Fibroblast of lung (primary cell): ENCODE measurements at places on chromosomes 3 and 15.
A peak's percentile ranks its signal among the peaks of the same experiment; 100 is the strongest.

- DNase-seq, result peak; percentile 93
Measured at GRCh38 chr3:98986073-98986472, 84.6 kb upstream of the DCBLD2 start.

DNA sequence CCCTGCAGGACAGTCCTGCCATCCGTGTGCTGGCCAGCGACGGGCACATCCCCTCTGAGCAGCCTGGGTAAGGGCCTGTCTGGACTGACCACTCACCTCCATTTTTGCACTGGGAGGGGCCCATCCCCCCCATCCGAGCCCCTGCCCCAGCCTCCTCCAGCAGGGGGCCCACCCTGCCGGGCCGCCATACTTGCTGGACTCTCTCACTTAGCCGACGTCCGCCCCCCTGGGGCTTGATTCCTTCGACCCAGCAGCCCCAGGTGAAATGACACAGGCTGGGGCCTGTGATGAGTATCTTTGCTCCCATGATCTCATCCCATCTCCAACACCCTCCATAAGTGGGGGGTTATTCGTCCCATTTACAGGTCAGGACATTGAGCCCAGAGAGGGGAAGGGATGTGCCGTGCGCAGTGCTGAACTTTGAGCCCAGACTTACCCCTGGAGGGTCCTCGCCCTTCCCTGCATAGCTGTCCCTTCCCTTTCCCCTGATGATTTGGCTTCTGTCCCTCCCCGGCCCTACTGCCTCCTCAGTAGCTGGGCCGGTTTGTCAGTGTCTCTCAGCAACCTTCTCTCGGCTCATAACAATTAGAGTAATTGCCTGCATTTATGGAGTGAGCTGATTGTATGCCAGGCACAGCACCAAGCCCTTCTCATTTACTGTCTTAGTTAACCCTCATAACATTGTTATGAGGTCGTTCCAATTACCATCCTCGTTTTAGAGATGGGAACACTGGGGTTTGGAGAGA, 4.2 kb downstream of the LMAN1L start:
- DNase-seq, result no peak

- no peak for DNase-seq
Measured at GRCh38 chr3:100480081-100480480, 12.3 kb upstream of the TMEM45A start.

DNA sequence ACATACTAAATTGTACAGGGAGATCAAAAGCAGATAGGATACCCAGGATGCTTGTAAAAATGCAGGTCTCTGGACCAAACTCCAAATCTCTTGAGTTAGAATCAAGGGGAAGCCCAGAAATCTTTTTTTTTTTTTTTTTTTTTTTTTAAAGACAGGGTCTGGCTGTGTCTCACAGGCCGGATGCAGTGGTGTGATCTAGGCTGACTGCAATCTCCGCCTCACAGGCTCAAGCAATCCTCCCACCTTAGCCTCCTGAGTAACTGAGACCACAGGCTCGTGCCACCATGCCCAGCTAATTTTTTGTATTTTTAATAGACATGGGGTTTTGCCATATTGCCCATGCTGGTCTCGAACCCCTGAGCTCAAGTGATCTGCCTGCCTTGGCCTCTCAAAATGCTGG, 373.5 kb downstream of the SHQ1 start:
- no peak for DNase-seq

GRCh38 chr15:57537072-57537471, 54.6 kb upstream of the MYZAP start:
- DNase-seq, result peak; percentile 46

GRCh38 chr3:173275740-173276139, 121.8 kb upstream of the NLGN1 start:
- DNase-seq, result no peak

- no peak for DNase-seq
Measured at GRCh38 chr15:91865486-91865885, 12.0 kb downstream of the SLCO3A1 start.

- DNase-seq, result no peak
Measured at GRCh38 chr3:18241837-18242236, 183.3 kb downstream of the SATB1 start.

GRCh38 chr15:78034495-78035191, 42.9 kb downstream of the TBC1D2B start:
- no peak for DNase-seq

GRCh38 chr15:46525984-46526725, 891.3 kb downstream of the SQOR start:
- no peak for DNase-seq

GRCh38 chr3:62798000-62798399, 77.2 kb downstream of the CADPS start:
- DNase-seq, result no peak

GRCh38 chr3:143697975-143698374, 150.3 kb downstream of the SLC9A9 start:
- no peak for DNase-seq

- peak; percentile 66 for DNase-seq
Measured at GRCh38 chr3:36893137-36893557, 51.7 kb downstream of the TRANK1 start.

DNA sequence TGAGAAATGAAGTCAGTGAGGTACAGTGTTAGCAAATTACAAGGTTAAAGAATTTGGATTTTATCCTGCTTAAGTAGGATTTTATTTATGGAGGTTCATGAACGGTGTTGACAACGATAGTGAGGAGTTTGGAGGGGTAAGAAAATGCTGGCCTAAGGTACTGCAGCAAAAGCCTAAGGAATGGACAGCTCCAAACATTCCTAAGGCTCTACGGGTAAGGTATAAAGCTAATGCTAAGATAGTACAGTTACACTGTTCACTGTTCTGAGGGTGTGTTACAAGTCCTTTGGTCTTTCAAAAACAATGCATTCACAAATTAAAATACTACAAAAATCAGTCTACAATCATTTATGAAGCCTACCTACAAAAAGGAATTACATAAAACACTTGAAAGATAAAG, 7.3 kb downstream of the MTMR10 start:
- DNase-seq, result no peak

GRCh38 chr15:70035719-70036077, 62.0 kb downstream of the TLE3 start:
- no peak for DNase-seq

GRCh38 chr3:194736896-194737600, 51.4 kb downstream of the FAM43A start:
- no peak for DNase-seq

- peak; percentile 58 for DNase-seq
Measured at GRCh38 chr15:99452728-99453636, 112.8 kb upstream of the MEF2A start.

DNA sequence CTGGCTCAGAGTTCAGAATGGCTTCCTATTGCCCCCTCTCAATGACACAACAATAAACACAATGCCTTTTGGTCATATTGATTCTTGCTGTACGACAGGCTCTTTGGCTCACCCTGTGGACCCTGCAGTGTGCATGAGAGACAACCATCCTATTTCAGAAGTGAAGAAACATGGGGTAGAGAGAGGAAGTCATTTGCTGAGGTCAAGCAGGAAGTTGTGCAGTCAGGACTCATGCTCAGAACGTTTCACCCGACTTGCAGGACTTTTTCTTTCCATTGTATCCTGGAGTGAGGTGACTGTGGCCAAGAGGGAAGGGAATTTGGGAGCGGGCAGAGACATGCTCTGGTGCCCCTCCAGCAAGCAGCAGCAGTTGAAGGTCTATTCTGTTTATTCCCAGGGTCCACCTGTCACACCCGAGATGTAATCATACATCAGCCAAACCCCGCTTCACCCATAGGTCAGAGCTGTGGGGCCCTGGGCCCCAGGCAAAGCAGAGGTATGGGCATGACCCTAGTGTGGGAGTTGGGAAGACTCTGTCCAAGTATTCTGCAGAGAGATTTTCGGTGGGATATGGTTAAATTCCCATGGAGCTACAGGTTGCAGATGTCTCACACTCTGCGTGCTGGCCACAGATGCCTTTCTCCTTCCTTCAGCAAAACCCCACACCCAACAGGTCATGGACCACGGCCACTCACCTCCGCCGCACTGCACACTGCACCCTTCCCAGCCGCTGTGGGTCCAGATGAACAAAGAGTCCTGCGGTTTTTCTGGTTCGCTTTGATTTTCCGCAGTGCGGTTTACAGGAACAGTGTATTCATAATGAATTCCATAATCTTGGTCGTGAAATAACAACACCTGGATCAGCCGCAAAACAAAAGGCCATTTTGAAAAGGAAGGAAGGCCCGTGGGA, 290.6 kb downstream of the ADAMTS17 start:
- DNase-seq, result no peak

GRCh38 chr15:30962079-30962478, 29.3 kb downstream of the MTMR10 start:
- DNase-seq, result no peak

GRCh38 chr15:94494732-94495131, 263.4 kb downstream of the MCTP2 start:
- DNase-seq, result no peak

- DNase-seq, result no peak
Measured at GRCh38 chr15:25068696-25069095, 113.9 kb downstream of the SNRPN start.

DNA sequence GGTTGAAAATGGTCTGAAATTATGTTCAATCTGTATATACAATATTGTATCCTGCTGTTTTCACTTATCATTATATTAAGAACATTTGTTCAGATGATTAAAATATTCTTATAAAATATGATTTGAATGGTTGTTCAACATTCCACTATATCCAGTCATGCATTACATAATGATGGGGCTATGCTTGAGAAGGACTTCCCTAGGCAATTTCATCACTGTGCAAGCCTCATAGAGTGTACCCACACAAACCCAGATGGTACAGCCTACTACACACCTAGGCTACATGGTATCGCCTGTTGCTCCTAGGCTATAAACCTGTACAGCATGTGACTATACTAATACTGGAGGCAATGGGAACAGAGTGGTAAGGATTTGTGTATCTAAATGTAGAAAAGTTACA, 30.5 kb downstream of the SLC7A14 start:
- peak; percentile 47 for DNase-seq

- no peak for DNase-seq
Measured at GRCh38 chr3:57740027-57740426, 16.1 kb upstream of the SLMAP start.

DNA sequence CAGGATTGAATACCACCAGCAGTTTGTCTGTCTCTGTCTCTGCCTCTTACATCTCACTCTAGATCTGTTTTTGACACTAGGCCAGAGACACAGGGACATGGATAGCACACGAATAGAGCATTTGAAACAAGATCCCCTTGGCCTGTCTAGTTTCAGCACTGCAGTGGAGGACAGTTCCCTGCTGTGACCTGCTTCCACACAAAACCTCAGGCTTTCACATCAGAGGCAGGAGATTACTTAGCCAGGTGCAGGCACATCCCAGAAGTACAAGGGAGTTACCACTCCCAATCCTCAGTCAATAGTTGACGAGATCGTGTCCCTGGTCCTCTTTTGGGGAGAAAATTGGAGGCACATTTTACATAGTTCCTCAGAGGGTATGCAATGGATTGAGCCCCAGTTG, 34.0 kb upstream of the CCK start:
- DNase-seq, result peak; percentile 27

- DNase-seq, result no peak
Measured at GRCh38 chr15:68567345-68567744, 11.4 kb upstream of the CORO2B start.

DNA sequence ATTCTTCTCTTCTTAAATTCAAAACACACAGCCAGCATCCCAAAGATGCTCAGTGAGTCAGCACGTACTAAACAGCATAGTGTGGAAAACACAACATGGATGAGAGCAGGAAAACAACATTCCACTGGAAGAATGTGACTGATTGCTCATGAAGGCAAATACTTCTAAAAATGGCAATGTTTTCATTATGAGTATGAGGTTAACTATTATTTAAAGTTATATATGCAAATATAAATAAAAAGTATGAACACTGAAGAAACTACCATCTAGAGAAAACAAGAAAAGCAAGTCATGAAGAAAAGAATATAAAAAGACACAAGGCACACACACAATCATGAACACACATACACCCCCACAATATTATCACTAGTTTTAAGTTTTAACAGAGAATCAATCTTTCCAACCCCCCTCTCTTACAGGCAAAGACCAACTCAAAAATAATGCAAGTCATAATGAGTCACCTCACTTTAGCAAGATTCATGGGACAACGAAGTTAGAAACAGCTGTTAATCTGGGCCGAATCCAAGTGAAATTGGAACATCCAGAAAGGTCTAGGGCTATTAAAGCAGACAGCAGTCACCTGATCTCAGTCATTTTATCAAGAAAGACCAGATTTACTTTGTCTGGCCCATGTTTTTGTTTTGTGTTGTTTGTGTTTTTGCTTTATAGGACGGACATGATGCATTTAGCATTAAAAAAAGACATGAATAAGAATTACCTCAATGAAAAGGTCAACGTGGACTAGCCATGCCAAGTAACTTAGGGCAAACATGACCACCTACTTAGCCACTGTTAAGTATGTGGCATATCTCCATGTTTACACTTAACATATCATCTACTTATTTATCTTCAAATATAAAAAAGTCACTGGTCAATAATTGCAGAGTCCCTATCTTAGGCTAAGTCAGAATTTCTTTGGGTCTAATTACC, 18.1 kb downstream of the GBE1 start:
- peak; percentile 97 for DNase-seq

DNA sequence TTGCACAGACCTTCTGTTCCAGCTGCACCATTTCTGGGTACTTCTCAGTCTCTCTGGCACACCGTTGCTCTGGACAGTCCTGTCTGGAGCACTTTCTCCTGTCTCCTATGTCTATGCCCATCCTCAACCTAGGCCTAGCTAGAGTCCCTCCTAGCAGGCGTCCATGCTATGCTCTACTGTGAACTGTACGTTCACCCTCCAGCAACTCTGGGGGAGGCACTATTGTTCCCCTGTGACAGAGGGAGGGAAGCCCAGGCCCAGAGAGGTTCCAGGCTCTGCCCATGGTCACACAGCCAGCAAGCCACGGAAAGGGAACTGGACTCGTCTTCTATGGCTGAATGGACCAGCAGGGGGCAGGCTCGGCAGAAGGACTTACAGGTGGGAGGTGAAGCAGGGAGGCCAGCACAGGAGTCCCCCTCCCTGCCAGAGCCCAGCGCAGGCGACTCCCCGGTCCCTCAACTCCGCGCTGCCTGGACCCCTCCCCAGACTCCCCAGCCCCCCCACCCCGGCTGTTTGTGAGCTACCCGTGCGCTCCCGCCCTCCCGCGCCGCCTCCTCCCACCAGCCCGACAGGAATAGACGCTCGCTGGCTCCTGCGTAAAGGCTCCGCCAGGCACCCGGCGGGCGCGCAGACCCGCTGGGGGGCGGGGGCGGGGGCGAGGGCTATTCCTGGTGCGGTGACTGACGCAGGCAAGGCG, 1.7 kb upstream of the LINGO1 start:
- DNase-seq, result peak; percentile 42

DNA sequence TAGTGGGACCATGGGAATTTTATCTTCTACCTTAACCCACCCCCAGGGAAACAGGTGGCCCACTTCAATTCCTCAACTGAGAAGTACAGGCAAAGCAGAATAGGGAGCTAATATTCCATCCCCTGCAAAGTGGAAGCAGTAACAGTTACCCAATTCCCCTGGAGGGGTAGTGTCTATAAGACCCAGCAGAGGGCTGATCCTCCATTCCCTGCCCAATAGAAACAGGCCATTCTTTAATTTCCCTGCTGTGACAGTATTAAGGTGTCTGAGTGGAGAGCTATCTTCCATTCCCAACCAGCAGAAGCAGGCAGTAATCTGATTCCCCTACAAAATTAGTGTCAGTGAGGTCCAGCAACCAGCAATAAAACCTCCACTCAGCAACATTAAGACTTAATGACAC, 219.8 kb downstream of the ULK4 start:
- no peak for DNase-seq
